HuH-7 (cell line): ENCODE measurements at places on chromosomes 5 and 9.

- no peak for DNase-seq
Observed at GRCh38 chr5:94796586-94796985, 178.1 kb downstream of the SLF1 start.

- DNase-seq: no peak
Observed at GRCh38 chr5:116076496-116076895, 8.3 kb upstream of the COMMD10 start.

GRCh38 chr5:170757182-170757601 is 26.3 kb upstream of the GABRP start:
- no peak for DNase-seq

DNA sequence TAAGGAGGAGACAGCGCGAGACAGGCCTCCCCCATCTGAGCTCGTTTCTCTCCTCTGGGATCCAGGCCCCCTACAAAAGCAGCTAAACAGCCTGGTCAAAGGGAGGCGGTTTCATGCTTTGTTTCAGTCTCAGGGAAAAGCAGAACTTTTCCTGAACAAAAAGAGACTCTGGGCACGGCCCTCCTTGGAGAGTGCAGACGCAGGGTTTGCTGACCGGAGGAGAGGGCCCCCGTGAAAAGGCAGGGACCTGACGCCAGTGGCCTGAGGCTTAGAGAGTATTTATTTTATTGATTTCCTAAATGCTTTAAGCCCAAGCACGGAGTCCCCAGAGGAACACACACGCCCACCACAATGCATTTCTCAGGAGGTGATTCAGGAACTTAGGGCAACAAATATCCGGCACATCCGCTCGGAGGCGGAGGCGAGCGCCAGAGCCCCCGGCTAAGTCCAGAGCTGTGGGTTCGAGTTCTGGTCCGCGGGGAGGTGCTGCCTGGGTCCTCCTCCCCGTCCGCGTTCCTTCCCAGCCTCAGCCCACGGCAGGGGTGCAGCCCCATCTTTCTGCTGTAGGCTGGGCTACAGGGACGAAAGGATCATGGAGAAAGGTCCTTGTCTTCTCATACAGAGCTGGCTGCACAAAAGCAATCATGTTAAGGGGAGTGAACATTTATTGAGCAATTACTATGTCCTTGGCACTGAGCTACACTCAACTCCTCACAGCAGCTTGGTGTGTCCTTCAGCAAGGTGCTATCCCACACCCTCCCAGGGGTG is 40.0 kb downstream of the PTGES start:
- DNase-seq: no peak

GRCh38 chr5:6714226-6715041 is 1.2 kb downstream of the TENT4A start:
- DNase-seq: peak; percentile 20

- no peak for DNase-seq
Observed at GRCh38 chr5:77864997-77865396, 88.9 kb upstream of the TBCA start.

GRCh38 chr5:1815071-1815786 is 14.0 kb downstream of the NDUFS6 start:
- no peak for DNase-seq

DNA sequence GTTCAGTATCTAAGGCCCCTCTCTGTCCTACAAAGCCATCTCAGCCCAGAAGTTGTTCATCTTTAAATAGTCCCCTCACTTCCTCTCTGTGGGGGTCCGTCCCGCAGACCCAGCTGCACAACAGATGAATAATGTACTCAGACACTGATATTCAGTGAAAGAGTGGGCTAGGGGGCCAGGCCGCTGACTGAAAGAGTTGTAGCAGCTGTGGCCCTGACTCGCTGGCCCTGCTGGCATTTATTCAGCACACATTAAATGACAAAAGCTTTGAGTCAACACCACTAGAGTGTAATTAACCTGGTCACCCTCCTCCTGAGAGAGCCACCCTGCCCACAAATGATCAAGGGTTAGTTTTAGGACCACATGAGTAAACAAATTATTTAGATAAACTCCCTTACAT is 76.3 kb downstream of the MED10 start:
- no peak for DNase-seq

- peak; percentile 74 for DNase-seq
Observed at GRCh38 chr9:130498918-130499698, 54.3 kb downstream of the ASS1 start.

- no peak for DNase-seq
Observed at GRCh38 chr9:68523367-68523936, 17.2 kb downstream of the TMEM252 start.

DNA sequence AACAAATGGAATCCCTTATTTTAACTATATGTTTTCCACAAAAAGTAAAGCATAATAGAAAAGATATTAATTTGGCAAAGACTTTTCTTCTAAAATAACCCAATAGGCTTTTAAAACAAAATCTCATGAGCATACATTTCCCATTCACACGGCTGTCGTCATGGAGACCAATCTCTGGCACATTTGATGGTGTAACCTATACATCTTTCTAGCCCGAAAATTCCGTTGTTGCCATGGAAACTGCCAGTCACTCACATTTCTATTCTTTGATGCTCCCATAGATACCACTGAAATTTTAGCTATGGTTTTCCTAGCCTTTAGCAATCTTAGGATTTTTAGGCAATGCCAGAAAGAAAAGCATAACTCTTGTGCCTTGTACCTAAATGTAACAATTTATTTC is 262.9 kb upstream of the TRPM3 start:
- DNase-seq: no peak

DNA sequence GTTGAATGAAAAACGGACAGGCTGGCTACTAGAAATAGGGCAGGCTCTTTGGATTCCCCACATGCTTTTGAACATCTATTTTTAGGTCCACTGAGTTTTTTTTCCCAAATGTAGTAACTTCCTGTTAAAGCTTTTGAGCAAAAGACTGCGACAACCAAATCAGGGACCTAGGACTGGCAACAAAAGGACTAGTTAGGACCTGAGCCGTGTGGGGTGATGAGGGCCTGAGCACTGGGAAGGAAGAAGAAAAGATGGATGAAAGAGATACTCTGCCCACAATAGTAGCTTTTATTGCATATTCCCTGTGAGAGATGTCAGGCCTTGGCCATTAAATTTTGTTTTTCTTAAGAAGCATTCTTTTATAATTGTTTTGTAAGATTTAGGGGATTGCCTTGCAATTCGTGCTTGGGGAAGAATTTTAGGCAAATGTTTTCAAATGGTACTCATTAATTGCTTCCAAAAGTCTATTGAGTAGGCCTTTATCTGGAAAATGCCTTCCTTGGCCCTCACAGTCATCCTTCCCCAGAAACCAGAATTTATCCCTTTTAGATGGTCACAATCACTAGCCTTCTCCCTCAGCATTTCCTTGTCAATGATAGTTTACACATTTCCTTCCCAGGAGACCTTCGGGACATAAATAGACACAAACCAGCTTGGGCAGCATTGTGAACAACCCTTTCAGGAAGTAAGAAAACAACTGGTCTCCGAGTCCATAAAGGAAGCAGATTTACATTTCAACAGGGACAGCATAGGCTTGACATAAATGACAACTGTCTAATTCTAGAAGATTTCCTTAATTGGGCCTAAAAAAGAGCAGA is 166.5 kb downstream of the RMI1 start:
- DNase-seq: no peak

- DNase-seq: no peak
Observed at GRCh38 chr5:105877592-105877991, 1793.1 kb downstream of the EFNA5 start.

GRCh38 chr5:59749782-59750520 is 143.6 kb downstream of the PDE4D start:
- DNase-seq: no peak

GRCh38 chr9:112654282-112654681 is 63.6 kb downstream of the INIP start:
- no peak for DNase-seq
